Stimulated activated CD4-positive, alpha-beta T cell treated with anti-CD3 and anti-CD28 coated beads, Interleukin-1b, Interleukin-23, amount 100 ng/mL, for 1 hour (primary cell): ENCODE measurements at places on chromosomes 1 and 21.
A peak's percentile ranks its signal among the peaks of the same experiment; 100 is the strongest.

DNA sequence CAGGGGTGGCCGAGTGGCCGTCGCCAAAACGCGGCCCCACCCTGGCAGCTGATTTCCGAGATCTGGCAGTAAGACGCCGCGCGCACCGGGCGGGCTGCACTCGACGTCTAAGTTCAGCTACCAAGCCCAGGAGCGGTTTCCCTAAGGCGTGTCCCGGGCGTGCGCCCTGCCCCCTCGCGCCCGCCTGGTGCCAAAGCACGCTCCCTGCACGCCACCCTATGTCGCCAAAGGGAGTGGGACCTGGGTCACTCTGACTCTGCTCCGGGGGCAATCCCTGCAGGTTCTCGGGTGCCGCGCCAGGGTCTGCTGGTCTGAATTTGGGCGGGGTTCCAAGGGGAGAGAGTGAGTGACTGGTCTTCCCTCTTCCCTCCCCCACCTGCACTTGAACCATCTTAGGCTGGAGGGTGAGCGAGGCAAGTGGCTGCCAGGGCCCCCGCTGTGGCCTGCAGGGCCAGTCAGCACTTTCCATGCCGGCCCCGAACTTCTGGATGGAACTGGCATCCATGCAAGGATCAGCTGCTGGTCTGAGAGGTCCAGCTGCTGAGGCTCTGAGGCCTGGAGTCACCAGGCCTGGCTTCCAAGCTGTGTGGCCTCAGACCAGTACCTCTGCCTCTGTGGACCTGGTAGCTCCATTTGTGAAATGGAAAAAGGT is at the start of gene LRRC38:
TSS of gene LRRC38 (minus strand) at position 109 of the 652 bp plus-strand sequence. CDS start 410 bp downstream, outside the sequence.
- DNase-seq, result no peak

DNA sequence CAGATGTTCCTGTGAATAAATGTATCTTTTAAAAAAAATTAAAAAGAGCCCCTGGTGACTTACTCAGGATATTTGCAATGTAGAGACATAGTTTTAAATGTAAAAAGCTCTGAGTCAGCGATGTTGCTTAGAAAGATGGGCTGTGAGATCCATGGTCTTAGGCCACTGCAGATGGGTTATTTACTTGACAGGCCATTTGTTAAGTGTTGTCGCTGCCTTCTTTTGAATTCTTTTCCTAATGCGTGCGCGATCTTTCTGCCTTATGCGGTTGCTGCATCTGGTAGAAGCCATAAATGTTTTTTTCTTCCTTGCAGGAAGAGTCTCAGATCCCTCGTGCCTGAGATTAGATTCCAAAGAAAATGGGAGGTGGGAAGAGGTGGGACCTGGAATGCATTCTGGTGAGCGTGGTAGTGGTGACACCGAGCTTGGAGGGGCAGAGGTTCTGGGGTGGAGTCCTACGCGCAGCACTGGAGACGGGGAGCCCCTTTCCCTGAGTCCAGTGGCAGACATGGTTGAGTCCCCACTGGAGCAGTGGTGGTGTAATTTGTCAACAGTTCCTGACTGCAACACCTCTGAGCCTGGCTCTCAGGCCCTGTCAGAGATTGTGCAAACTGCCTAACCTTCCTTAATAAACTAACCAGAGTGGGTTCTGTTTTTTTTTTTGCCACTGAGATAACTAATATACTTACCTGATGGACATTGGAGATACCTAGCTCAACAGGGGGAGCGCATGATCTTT is 197.2 kb downstream of the HHAT start:
- no peak for DNase-seq

DNA sequence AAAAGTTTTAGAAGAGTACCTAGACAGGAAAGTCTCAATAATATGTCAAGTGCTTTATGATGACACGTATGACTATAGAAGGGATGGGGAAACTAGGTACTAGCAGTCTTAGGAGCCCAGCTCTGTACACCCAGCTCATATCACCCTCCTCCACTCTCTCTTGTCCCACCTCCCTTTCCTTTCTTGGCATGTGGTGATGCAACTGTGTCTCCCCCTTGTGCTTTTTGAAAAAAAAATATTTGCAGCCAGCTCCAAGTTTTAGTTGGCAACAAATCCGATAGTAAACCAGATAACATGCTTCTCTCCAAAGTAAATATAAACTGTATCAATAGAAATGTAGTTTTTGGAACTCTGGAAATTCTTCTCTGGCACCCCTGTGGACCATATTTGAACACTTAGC is 280.7 kb downstream of the PDE4B start:
- DNase-seq, result no peak

- no peak for DNase-seq
Observed at GRCh38 chr21:40766381-40766780, 80.6 kb downstream of the DSCAM start.

DNA sequence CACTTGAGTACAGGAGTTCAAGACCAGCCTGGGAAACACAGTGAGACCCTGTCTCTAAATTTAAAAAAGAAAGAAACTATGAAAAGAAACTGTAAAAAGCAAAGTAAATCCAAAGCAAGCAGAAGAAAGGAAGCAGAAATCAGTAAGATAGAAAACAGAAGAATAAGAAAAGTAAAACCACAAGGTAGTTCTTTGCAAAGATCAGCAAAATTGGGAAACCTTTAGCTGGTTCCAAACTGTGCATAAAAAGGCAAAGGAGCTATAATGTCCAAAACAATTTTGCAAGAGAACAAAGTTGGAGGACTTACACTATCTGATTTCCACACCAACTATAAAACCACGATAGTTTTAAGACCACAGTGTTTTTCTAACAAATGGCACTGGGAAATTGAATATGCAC is 218.8 kb downstream of the RPS6KC1 start:
- DNase-seq, result no peak

GRCh38 chr1:22545141-22545540 is 18.1 kb upstream of the EPHA8 start:
- DNase-seq, result no peak

DNA sequence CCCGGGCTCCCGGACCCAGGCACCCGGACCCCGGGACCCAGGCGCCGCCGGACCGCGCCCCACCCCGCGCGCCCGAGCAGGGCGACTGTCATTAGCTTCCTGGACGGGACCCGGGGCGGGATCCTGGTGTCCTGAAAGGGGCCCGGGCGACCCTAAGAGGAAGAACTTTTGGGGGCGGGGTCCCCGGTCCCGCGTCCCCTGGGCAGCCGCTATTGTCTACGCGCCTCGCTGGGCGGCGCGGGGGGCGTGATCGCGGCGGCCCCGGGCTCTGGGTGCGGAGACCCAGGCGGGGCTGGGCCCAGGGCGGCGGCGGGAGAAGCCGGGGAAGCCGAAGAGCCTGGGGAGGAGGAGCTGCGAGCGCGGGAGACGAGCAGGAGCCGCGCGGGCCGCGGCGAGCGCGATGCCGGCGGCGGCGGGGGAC is 465 bp downstream of the HUNK start:
- no peak for DNase-seq

DNA sequence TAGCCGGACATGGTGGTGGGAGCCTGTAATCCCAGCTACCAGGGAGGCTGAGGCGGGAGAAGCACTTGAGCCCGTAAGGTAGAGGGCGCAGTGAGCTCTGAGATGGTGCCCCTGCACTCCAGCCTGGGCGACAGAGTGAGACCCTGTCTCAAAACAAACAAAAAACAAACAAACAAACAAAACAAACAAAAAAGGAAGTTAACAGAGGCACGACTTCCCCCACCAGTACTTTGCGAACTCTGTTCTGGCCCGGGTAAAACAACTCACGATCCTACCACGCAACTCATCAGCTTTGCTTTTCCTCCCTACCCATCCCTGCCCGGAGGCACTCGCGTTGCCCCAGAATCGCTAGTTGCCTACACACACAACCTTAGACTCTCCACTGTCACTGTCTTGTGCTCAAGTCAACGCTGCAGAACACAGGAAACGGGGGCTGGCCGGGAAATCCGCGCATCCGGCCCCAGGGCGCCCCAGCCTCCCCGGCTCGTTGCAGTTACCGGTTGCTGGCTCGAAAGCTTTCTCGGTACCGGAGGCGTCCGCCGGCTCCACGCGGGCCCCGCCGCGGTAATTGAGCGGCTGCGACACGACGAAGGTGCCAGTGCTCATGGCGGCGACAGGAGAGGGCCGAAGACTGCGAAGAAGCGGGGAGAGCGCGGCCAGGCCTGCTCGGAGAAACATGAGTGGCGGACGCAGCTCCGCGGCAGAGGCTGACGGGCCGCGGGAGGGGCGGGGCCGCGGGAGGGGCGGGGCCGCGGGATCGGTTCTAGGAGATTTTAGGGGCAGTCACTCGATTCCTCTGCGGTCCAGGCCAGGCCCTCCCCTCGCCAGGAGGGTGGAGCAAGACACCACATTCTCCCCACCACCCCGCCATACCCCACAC is at the start of gene ALDH9A1:
TSS of gene ALDH9A1 (minus strand) at position 682 of the 880 bp plus-strand sequence. CDS start at position 678, 4 bp downstream.
- DNase-seq, result peak; percentile 80

DNA sequence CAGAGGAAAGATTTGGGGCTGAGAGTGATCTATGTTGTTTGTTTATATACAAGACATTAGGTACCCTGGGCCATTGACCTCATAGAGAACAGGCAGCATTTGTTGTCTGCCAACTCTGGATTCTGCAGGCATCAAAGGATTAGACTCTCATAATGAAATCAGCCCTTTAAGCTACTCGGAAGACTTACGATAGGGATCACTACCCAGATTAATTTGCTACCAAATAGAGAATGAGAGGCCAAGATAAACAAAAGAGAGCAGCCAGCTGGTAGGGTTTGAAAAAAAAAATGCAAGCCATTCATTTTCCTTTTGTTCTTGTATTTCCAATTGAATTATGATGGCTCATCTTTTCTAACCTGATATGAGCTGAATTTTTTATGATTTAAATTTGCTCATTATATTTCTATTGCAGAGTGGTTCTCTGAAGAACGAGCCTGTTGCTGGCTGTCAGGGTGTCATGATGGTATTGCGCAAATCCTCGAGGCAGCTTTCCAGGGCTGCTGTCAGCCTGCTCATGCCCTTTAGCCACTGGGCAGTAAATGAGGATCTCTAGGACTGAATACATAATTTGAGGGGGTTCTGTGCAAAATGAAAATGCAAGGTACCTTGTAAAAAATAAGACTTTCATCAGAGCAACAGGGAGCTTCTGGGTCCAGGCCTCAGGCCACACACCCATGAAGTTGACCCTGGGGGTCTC is 116.4 kb upstream of the KCNJ15 start:
- DNase-seq, result no peak

- no peak for DNase-seq
Observed at GRCh38 chr1:154326546-154327465, 1.5 kb downstream of the ATP8B2 start.

GRCh38 chr1:211647711-211648121 is 27.7 kb downstream of the NEK2 start:
- DNase-seq, result no peak

DNA sequence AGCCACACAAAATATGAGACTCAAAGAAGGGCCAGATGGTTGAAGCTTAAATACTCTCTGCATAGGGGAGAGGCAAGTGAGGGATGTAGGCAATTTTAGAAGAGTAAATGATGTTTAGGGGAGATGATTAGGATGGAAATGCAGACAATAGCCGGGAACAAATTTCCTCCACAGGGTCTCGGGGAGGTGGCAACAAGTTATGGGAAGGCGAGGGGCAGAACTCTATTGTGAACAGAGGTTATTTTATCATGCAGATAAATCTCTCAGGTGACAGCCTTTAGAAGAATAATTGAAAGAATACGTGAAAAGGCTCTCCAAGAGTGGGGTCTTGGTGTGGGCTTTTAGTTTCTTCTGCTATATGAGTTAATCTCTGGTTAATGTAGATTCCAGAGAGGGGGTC is 166.7 kb downstream of the GALNT2 start:
- DNase-seq, result no peak

GRCh38 chr21:36097427-36098181 is 27.8 kb downstream of the CBR1 start:
- no peak for DNase-seq

GRCh38 chr1:156464825-156465452 is 35.6 kb downstream of the MEF2D start:
- no peak for DNase-seq

- DNase-seq, result no peak
Observed at GRCh38 chr1:25550683-25551310, 7.4 kb downstream of the LDLRAP1 start.

DNA sequence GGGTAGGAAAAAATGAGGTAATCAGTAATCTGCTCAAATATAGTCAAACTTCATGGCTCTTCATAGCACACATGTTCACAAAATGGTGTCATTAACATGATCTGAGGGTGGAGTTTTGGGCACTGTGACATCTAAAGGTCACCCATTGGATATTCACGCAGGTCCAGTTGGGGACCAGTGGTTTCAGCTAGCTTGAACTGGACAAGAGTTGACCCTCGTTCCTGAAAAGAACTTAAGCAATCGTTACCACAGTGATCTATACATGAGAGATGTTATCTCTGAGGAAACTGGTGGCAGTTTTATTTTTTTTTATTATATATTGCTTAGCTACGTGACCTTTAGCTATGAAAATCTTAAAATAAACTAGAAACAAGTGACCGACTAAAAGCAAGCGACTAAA is 3.0 kb upstream of the OR2C3 start:
- no peak for DNase-seq

GRCh38 chr1:43482215-43482614 is 28.5 kb upstream of the HYI start:
- no peak for DNase-seq

DNA sequence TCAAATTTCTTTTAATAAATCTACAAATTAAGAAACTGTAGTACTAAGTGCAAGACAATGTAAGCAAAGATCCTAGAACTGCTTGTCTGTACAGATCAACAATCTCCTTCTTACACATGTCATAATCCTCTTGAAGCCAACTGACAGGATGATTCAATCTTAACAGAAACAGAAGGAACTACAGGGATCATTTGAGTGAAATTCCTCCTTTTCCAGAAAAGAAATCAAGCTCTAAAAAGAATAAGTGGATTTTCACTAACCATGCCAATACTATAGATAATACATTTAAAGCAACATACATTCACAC is 53.2 kb downstream of the RAB3GAP2 start:
- no peak for DNase-seq

DNA sequence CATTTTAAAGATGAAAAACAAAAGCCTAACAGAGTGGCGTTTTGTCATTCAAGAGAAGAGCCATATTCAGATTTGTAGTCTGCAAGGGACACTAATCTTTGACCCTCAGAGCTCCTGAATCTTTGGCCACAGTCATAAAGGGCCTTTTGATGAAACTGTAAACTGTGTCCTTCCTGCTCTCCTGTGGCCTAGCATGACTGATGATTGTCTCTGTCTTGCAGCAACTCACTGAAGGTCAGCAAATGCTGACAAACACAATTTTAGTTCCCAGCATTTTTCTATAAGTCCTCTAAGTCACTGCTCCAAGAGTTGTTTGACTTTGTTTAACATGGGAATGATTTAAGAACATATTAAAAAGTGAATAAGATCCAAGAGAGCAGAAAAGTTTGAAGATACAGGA is 55.3 kb upstream of the PRELP start:
- DNase-seq, result no peak

DNA sequence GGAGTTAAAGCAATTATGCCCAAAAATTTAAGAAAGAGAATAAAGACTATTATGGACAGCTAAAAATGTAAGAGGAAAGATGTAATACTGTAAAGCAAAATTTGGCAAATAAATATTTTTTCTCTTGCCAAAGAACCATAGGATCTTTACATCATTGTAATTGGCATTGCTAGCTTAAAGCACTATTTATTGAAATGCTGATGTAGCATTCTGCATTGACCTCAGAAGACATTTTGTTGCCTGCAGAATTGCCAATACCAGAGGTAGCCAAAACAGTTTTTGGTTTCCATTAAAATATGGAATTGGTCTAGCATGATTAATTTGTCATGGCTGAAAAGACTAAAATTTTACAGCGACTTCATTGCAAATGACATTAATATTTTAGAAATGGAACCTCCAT is 191.5 kb upstream of the CHODL start:
- DNase-seq, result no peak

GRCh38 chr1:209542585-209542984 is 40.9 kb upstream of the CAMK1G start:
- no peak for DNase-seq

- no peak for DNase-seq
Observed at GRCh38 chr1:198150369-198150768, 6.4 kb upstream of the NEK7 start.

GRCh38 chr1:241408170-241408569 is 51.2 kb upstream of the RGS7 start:
- no peak for DNase-seq
